Neural crest cell (in vitro differentiated cells): ENCODE measurements at places on chromosomes 13 and 19. TPM values are rescaled to one million over a fixed set of nuclear protein-coding genes. Genes with fewer than 3 reads are reported as not detected.

The ZNF320 gene
- total RNA-seq, result 26.9 and 38.1 TPM in 2 replicates

The F7 gene
- 1.0 and 1.2 TPM in 2 replicates for total RNA-seq

DNA sequence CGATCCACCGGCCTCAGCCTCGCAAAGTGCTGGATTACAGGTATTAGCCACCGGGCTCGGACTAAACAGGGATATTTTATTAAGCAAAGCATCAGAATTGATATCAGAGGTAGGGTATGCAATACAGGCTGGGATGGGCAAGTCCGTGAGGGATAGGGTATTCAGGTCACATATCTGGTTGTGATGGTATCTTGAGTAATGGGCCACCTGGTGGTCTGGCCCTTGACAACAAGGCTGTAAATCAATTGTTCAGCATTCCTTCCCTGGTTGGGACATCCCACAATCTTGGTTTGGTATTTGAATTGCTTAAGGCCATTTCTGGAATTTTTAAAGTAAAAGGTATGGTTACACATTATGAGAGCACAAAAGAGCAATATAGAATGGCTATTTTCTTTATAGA lies 1588.0 kb downstream of the SLITRK1 start:
- DNase-seq, result no peak

DNA sequence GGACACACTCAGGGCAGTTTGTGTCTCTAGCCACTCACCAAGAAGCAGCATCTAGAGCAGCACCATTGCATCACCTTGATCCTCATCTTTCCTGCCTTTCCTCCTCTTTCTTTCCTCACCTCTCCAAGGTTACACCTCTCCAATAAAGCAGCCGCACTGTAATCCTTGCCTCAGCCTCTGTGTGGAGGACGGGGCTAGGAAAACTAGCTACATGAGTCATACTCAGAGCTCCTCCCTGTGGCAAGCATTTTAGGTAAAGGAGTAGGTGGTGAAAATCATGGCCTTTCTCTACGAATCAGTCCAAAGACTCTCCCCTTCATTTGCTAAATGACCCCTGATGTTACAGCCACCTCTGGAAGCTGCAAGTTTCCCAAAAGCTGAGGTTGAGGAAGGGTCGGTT lies 108.9 kb downstream of the DNAJC15 start:
- DNase-seq, result no peak

The FCER2 gene
- not detected in 2 replicates for total RNA-seq

GRCh38 chr13:28031220-28031895 lies 42.9 kb upstream of the URAD start:
- DNase-seq, result no peak

DNA sequence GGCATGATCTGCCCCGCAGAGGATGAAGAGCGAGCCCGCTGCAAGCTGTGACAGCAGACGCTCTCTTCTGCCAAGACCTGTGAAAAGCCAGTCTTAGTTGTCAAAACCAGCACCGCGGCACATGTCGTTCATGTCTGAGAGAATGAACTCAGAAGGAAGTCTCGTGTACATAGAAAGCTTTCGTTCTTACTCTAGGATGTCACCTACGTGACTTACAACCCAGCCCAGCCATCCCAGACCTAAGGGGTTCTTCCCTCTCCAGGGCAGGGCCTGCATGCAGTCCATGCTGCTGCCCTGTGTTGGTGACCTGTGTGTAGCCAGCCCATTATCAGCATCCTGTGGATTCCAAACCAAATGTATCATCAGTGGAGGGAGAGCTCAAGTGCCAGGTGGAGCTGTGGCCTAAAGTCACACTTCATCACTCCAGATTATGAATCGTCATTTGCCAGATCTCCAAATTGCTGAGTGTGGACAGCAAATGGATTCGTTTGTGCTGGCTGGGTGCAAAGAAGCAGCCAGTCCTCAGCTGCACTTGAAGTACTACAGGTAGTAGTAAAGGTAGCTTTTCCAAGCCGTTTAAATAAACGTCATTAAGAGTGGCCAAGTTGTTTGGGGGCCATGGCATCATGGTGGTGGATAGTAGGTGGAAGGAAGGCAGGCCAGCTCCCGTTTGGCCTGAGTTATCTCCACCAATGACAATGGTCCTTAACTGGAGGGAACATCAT lies 73.9 kb upstream of the GPR183 start:
- no peak for DNase-seq

GRCh38 chr13:112693831-112694497 lies 4.1 kb downstream of the ATP11A start:
- DNase-seq, result no peak

GRCh38 chr13:66461021-66461420 lies 769.1 kb downstream of the PCDH9 start:
- no peak for DNase-seq

GRCh38 chr19:3094601-3095440 lies 659 bp downstream of the GNA11 start:
- no peak for DNase-seq

DNA sequence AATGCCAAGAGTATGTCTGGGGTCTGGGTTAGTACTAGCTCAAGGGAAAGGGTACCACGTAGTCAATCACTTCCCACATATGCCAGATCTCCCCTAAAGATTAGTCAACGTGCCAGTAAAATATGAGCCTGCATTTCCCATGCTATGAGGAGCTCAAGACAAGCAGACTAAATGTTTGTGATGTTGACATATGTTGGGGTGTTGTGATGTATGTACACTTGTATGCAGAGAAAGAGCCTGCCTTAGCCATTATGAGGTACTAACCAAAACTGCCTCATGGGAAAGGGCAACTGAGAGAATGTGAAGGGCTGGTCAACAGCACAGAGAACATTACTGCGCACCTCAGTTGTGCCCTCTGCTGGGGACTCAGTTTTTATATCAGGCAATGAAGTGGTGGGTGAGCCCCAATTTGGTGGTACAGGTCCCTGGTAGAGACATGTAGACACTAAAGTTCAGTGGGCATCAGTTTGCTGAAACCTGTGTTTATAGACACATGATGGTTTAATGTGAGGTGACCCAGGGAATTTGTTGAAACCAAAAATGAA lies 287.0 kb downstream of the DCT start:
- peak; percentile 15 for DNase-seq

The CEACAM20 gene
- not detected in 2 replicates for total RNA-seq

DNA sequence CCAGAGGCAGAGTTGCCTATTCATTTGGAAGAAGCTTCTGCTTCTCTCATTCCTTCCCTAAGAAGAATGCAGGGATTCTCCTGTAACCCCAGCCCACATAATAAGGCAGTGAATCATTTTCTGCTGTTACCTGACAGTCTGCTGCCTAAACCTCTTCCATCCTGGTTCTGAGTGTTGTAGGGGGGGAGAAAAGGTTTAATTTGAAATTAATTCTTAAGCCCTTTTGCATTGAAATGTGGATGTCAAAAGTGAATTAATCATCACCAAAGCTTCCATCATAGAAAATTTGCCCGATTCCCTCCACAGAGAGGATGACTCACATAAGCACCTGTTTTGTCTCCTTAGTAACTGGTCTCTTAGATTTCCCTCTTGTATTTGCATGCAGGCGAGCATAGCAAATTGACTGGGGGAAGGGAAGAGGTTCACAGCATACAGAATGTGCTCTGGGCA lies 146.7 kb upstream of the FNDC3A start:
- DNase-seq, result no peak

DNA sequence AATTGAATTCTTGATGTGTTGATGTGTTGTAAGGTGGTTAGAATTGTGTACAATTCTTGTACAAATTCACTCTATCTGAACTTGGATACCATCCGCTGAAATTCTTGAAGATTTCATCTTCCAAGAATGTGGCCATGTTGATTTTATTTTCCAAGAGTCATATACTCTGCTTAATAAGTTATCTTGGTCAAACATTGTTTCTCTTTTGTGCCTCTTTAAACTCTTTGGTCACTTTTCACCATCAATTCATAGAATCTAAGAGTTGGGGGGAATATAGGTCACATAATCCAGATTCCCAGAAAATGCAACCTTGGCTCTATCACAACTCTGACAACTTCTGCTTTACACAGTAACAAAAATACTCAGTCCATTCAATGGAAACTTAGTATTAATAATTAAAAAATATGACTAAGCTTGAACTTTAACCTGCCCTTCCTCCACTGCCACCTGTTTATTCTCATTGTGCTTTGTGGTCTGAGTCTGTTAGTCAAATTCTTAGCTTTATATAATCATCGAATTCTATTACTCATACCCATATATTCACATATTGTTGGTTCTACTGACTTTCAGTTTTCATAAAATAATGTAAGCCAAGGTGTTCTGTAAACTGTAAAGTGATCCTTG lies 373.2 kb downstream of the LMO7 start:
- no peak for DNase-seq

The RGCC gene
- total RNA-seq, result 1.7 and 2.0 TPM in 2 replicates

DNA sequence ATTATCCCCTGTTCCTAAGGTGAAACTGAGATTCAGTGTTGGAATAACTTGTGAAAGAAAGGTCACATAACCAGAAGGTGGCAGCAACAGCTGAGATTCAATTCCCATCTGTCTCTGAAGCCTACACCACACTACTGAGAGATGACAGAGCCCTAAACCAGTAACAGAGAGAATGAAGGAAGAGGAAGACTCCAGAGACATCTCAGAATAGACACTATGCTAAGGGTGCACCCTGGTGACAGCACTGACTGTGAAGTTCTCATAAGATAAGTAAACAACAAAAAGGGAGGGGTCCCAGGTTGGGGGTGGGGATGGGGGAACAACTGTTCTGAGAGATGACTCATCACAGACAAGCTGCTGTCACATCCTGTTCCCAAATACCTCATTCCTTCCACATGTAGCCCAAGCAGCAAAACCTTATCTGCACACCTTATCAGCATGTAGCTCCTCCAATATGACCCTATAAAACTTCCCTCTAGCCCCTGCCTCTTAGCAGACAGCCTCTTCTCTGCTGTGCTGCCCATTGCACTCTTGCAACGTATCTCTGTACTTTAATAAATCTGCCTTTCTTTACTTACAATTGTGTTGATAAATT lies 46.5 kb downstream of the UTP14C start:
- DNase-seq, result no peak

The GIPC3 gene
- 0.19 and 0.25 TPM in 2 replicates for total RNA-seq

GRCh38 chr13:91767651-91768050 lies 369.2 kb downstream of the GPC5 start:
- DNase-seq, result no peak

GRCh38 chr19:7734220-7735203 lies 2.6 kb upstream of the CLEC4G start:
- no peak for DNase-seq
